ENCODE measurements at places on chromosomes 2 and 18.

DNA sequence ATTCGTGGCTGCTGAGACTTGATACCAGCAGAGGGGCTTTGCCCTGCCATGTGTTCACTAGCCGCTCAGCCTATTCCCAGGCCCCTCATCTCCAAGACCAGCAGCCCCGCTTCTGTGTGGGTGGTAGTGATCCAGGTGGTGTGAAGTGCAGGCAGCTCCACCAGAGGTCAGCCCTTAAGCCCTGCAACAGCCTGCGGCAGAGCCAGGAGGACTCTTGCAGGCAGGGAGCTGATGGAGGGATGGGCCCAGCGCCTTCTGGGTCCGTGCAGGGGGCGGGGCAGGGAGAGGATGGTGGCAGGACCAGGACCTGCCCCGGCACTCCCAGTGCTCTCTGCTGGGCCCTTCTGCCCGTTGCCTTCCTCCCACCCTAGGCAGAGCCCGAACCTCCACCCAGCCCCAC lies 162.0 kb downstream of the SH3BP4 start:
- no peak for DNase-seq

GRCh38 chr2:42834161-42834560 lies 41.8 kb upstream of the HAAO start:
- no peak for DNase-seq

GRCh38 chr2:47653902-47654789 lies 128.8 kb upstream of the MSH6 start:
- no peak for DNase-seq

DNA sequence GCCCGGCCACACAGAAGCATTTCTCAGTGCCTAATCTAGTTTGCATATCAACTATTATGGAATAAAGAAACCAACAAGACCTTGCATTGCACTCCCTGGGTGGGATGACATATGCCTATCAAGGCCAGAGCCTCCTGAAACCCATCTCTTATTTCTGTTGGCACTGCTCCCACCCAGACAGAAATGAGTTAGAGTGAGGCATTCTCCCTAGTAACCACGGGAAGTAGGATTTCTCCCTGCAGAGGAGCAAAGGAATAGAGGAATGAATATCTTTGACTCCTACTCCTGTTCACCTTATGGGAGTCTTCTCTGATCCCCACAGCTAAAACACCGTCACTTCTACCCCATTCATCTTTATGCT lies 24.2 kb upstream of the SCYGR1 start:
- DNase-seq, result no peak

GRCh38 chr18:68394705-68395104 lies 320.2 kb downstream of the TMX3 start:
- no peak for DNase-seq

GRCh38 chr2:45439788-45440773 lies 171.0 kb downstream of the SRBD1 start:
- DNase-seq, result no peak
